ENCODE measurements at places on chromosomes 7 and 10.

GRCh38 chr7:116994611-116995010 lies 41.3 kb downstream of the ST7 start:
- DNase-seq = no peak

DNA sequence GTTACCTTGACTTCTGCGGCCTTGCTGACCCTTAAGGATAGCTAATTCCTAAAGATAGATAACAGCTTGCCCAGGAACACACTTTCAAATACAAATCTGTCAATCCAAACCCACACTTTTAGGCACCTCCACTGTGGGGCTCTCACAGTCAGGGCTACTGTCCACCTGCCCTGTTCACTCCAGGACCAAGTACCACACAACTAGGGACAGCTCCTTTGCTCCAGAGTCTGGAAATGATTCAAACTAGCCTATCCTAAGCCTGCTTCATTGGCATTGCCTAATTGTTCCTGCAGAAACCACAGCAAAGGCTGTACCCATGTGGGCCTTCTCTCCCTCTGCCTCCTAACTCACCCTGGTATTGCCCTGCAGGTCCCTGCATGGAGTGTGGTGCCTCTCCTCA lies 538.9 kb upstream of the IGFBP3 start:
- no peak for DNase-seq

- no peak for DNase-seq
Measured at GRCh38 chr7:80884511-80885195, 34.2 kb downstream of the SEMA3C start.

- DNase-seq = no peak
Measured at GRCh38 chr7:128666200-128666599, 5.9 kb upstream of the GARIN1A start.

GRCh38 chr7:131196803-131197202 lies 130.9 kb upstream of the MKLN1 start:
- DNase-seq = no peak

DNA sequence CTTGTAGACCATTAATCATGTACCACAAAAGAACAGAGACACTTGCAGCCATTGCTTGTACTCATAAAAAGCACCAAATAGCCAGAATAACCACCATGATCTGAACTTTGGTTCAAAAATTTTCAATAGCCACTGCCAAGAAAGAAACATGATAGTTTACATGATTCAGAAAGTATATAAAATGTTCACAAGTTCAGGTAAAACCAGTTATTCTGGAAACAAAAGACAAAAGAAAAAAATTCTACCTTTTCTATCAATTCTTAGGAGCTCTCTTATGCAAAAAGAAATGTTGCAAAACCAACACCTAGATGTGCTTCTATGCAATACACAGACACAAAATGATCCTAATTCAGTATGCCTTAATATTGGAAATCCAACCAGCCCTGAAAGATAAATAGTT lies 108.7 kb downstream of the PCLO start:
- DNase-seq = no peak

DNA sequence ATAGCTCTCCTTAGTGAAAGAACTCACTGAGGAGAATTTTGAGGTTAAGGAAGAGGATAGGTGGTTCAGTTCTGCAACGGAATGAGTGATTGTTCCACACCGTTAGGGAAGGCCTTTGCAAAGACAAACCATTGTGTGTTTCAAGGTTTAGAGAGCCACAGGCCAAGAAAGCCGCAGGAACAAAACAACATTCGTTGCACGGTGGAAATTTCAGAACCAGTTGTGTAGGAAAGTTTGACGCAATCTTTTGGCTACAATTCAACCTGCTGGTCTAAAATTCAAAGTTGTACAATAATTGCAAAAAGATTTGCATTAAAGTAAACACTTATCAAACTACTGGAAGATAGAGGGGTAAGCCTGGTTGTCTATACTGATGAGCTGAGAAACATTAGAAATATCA lies 91.4 kb downstream of the FAM107B start:
- no peak for DNase-seq

- DNase-seq = no peak
Measured at GRCh38 chr7:66883716-66884115, 37.3 kb upstream of the TMEM248 start.

DNA sequence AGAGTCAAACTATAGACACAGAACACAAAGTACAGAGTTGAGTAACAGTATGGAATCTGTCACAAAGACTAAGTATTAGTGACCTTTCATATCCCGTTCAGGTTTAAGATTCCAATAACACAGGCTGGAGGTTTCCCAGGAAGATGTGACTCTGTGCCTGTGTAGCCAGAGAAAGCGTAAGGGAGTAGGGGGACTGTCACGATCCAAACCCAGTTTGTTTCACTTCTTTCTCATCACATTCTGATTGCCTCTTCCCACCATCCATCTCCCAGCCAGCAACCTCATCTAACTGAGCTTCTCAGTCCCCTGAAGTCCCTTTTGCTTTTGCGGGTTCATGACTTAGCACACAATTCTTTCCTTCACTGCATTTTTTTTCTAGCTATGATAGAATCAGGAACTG lies 76.4 kb upstream of the NPVF start:
- DNase-seq = no peak

DNA sequence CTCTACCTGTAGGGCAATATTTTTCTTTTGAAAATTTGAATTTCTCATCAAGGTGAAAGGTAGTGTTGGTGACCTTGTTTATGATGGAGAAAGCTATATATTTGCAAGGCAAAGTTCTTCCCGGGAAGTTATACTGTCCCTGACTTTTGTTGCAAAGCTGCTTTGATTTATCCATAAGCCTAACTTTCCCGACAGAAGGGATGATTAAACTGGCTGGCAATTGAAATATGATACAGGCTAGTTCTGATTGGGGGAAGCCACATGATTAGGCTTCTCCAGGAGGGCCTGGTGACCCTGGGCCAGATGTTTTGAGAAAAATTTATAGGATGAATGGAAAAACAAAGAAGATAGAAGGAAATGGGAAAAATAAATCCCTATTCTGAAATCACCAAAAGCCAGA lies 215.5 kb downstream of the ACTR3B start:
- no peak for DNase-seq

DNA sequence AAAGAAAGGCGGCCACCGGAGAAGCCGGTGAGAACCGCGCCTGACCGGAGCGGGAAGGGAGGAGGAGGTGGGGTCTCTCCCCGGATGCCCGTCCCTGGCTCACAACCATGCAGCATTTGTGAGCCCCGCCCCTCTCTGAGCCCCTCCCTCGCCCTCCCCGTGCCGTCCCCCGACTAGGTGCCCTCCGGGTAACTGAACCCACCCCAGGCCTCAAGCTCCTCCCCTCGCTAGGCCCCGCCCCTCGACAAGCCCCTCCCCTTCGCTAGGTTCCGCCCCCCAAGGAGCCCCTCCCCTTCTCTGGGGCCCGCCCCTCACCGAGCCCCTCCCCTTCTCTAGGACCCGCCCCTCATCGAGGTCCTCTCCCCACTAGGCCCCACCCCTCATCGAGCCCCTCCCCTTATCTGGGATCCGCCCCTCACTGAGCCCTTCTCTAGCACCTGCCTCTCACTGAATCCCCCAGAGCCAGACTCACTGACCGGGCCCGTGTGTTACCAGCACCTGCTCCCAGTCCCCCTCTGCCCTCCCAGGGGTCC lies 42.2 kb upstream of the HSPB1 start:
- peak; percentile 7 for DNase-seq

DNA sequence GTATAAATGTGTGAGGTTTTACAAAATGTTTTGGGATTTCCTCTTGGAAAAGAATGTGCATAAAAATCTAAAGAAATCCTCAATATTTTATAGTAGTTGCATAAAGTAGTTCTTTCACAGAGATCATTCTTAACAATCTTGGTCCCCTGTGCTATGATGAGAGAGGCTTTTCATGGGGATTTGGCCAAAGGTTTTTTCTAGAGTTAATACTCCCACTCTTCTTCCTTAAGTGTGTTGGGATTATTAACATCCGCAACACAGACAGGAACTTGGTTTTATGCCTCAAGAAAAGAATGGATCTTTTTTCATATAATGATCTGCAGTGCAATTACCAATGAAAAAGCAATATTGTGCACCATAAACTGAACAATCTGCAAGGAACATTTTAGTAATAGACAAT lies 71.5 kb downstream of the AGMO start:
- DNase-seq = no peak

GRCh38 chr10:3339531-3339950 lies 167.0 kb upstream of the PITRM1 start:
- DNase-seq = no peak

DNA sequence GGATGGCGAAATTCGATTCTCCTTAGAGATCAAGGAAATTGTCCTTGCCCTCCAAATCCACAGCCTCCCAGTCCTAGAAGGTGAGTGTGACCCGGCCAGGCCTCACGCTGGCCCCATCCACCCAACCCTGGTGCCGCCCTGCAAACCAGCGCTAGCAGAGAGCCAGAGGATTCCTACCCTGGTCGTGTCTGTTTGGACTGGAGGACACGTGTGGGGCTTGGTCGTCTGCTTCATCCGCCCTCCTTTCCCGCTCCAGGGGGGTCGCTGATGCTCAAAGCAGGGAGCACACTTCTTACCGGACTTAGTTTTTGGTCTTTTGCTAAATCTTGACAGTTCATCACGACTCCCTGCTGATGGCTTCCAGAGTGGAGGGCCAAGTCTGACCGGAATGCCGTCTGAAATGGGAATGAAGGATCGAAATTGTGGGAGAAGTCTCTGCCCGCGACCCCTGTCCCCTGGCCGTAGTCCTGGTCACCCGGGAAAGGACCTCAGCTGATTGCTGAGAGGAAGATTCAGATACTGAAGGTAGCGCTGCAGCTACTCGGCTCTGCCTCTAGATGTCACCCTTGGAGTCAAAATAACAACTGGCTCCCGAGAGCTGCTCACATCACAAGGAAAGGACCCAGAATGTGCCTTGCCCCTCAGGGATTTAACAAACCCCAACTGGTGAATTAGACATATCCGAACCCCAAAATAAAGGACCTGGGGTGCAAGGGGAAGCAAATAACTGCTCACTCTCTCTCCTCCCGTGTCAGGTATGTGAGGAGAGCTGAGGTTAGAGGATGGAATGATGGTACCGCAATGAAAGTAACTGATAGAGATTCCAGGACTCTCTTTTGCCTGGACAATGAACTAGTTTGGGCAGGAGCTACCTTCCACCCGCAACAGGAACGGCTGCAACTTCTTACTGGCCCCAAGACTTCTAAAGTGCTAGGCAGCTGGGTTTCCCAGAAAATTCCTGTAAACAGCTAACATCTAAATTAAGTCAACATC lies 23.5 kb upstream of the ORC5 start:
- no peak for DNase-seq

- no peak for DNase-seq
Measured at GRCh38 chr7:23474829-23475575, 4.7 kb upstream of the IGF2BP3 start.

DNA sequence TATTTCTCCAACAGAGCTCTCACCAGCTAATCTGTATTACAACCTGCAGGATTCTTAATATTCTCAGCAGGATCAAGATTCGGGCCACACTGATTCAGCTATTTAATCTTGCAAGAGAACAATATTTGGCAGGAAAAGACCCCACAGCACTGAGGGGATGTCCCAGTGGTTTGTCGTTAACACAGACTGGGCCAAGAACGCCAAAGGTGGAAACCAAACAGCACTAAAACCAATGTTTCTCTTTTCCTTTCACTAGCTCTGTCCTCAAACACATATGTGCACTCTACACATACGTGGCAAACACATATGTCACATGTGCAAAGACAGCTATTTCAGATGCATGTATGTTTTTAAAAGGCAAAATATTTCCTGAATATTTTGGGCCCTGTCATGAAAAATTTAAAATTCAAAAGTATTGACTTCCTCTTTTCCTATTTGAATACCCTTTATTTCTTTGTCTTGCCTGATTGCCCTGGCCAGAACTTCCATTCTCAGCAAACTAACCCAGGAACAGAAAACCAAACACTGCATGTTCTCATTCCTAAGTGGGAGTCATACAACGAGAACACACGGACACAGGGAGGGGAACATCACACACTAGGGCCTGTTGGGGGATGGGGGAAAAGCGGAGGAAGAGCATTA lies 51.7 kb upstream of the NEBL start:
- DNase-seq = no peak

GRCh38 chr10:86654411-86655172 lies at the start of gene OPN4:
Gene OPN4 (plus strand): TSS chr10:86654547. CDS start chr10:86654784, 237 bp downstream.
- no peak for DNase-seq

- no peak for DNase-seq
Measured at GRCh38 chr10:53022611-53023088, 250.1 kb upstream of the MBL2 start.

DNA sequence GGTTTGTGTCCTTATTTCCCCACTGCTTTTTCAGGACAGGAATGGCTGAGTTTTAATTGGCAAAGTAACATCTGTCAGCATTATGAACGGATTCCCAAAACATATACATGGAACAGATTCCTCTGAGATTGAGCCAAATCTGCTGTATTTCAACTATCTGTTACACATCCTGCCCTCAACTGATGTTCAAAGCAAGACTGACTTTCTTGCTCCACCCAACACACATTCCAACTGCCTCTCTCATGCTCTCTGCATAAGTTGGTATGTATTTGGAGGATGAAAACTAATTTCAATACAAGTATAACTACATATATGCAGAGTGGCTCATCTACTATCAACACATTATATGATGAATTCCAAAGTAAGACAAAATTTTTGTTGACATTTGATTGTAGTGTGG lies 342.2 kb downstream of the GATA3 start:
- no peak for DNase-seq

GRCh38 chr10:83119346-83119745 lies 1020.0 kb upstream of the GHITM start:
- DNase-seq = no peak

GRCh38 chr7:115145512-115145911 lies 223.6 kb downstream of the MDFIC start:
- DNase-seq = no peak

DNA sequence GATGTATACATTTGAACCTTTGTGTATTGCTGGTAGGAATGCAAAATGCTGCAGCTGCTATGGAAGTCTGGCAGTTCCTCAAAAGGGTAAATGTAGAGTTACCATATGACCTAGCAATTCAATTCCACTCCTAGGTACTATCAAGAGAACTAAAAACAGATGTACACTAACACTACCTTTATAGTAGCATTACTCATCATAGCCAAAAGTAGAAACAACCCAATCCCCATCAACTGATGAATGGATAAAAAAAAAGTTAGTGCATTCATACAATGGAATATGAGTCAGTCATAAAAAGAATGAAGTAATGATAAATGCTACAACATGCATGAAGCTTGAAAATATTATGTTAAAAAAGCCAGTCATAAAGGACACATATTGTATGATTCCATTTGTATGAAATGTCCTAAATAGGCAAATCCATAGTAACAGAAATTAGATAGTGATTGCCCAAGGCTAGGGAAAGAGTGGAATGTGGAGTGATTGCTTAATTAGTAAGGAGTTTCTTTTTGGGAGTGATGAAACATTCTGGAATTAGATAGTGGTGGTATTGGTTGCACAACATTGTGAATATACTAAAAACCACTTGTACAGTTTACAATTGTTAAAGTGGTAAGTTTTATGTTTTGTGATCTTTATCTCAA lies 96.4 kb upstream of the AOAH start:
- no peak for DNase-seq

Data from stimulated activated CD4-positive, alpha-beta T cell treated with anti-CD3 and anti-CD28 coated beads, Interleukin-1b, Interleukin-23, amount 100 ng/mL, for 1 hour (primary cell).